ENCODE measurements at places on chromosomes 3 and 15.

DNA sequence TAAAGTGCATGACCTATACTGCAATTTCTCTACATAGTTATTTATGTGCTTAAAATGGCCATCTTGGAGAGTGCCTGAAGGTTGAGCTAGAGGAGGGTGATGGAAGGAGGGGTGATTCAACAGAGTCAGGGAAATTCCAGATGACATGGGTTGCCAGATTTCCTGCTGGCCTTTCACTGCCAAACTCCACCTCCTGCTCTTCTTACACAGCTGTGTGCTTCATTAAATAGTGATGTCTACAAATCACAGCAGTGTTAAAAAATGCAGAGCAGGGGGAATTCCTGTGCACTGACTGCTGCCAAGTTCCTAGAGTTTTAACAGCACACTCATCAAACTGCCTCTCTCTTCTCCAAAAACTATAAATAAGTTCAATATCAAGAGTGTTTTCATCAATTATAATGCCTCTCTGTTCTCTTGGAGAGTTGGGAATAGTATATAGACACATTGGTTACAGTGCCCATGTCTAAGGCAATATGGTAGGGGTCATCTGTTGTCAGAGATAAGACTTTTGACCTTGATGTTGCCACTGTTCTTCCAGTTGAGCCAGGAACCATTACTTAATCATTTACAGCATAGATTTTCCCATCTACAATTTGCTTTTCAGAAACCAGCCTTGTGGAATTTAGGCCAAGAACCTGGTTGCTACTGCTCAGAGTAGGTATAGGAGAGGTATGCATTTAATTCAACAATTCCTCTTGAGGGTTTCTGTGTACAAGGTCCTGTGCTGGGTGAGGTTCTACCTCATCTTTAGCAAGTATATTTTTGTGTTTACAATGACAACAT, 79.6 kb downstream of the TP63 start:
- no peak for DNase-seq

DNA sequence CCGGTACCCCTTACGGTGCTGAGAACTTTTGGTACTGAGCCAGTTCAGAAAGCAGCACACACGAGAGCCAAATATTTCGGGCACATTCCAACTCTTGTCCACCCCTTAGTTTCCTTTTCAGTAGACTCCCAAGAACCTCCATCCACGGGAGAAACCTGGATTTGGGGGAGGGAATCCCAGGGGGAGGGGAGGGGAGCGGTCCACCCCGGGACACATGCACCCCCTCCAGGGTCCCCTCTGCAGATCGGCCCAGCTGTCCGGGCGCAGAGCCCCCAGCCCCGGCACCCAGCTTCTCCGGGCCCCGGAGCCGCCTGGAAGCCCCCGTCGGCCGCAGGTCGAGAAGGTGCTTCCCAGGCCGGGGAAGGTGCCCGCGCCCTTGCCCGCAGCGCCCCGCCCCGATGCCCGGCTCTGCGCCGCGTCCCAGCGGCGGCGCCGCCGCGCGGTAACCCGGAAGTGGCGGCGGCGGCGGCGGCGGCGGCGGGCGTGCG, 455 bp upstream of the ABHD17C start:
- no peak for DNase-seq

DNA sequence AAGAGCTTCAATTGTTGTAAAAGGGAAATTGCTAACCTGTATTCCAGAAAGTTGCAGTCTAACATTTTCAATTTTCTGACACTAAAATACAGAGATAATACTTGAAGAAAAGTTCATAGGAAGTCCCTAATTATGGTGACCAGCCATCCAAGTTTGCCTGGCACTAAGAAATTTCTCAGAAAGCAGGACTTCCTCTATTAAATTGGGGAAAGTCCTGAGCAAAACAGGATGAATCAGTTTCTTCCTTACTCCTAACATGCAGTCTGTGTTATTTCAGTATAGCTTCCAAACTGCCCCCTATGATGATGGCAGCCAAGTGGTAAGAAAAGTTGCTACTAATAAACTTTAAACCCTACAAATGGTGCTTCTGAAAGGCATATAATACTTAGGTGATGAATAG, 133.5 kb upstream of the SGO1 start:
- no peak for DNase-seq

- DNase-seq, result no peak
Observed at GRCh38 chr15:100614336-100614735, 11.9 kb downstream of the ASB7 start.

DNA sequence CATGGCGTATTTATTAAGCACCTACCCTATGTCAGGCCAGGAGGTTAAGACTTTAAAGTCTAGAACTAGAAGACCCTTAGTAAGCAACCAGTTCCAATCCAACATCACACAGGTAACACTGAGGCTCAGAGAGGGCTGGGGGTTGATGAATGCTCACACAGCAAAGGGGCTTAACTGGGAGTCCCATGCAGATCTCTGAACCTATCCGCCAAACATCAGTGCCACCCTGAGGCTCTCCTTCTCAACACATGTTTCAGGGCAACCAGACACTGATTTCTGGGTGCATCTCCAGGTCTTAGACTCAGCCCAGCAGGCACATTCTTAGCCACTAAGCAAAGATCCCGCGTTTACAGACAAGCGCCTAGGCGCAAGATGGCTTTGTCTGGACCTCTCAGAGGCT, 92.0 kb upstream of the SLC6A11 start:
- DNase-seq, result no peak

- DNase-seq, result no peak
Observed at GRCh38 chr15:93671387-93671943, 559.9 kb upstream of the MCTP2 start.

GRCh38 chr3:45972534-45973402, 22.9 kb downstream of the FYCO1 start:
- no peak for DNase-seq

- DNase-seq, result no peak
Observed at GRCh38 chr15:94411285-94411684, 179.9 kb downstream of the MCTP2 start.

- no peak for DNase-seq
Observed at GRCh38 chr15:33671456-33671855, 296.8 kb upstream of the CHRM5 start.

DNA sequence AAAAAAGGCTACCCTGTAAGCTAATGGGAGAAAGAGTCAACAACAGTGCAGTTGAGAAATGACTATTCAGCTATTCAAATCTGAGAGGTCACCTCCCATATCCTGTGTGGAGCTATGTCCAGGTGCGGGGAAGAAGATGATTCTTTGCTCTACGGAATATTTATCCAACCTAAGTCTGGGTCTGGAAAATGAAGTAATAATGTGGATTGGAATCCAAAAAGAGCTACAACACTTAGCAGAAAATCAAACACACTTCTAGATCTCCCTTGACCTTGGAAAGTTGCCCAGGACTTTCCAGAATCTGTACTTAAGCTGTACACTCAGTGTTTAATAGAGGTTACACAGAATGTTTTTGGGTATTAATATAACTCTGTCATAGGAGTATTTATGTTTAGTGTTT, 251.9 kb downstream of the NAALADL2 start:
- DNase-seq, result no peak

GRCh38 chr3:14684447-14684846, 9.5 kb downstream of the C3orf20 start:
- DNase-seq, result no peak

- no peak for DNase-seq
Observed at GRCh38 chr3:124760601-124761000, 30.3 kb downstream of the UMPS start.

DNA sequence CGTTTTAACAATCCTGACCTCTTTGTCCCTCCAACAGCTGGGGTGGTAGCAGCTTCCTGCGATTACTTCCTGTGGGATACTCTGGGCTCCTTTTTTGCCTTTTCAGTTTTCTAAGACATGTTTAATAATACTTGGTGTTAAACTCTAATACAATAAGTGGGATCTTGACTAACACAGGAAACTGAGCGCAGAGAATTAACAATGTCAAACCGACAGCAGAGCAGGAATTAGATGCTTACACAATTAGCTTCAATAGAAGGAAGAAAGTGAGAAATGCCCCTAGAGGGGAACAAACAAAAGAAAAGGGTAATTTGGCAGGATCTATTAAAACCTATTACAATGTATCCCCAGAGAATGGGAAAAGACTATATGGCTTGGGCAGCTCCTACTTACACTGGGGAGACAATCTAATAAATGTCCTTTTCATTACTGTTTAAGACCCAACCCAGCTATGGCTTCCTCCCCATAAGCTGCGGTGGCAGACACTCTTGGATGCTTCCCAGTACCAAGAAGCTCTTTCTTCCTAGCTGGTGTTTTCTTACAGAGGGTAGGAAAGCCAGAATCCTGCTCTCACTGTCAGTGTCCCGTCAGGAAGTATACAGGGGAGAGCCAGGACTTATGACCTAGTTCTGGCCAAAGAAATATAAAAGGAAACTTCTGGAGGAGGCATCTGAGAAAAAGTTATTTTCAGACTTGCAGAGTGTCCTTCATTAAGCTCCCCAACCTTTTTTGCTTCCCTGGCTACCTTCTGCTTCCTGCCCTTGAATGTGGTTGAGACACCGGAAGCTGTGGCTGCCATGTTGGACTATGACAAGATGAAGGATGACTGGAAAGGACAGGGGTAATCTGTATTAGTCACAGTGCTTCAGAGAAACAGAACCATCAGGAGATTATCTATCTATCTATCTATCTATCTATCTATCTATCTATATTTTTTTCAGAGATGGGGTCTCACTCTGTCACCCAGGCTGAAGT, 194.1 kb upstream of the KBTBD8 start:
- no peak for DNase-seq

GRCh38 chr15:101483462-101483861, 6.0 kb downstream of the PCSK6 start:
- DNase-seq, result no peak
